ENCODE measurements at places on chromosomes 5 and 9.

DNA sequence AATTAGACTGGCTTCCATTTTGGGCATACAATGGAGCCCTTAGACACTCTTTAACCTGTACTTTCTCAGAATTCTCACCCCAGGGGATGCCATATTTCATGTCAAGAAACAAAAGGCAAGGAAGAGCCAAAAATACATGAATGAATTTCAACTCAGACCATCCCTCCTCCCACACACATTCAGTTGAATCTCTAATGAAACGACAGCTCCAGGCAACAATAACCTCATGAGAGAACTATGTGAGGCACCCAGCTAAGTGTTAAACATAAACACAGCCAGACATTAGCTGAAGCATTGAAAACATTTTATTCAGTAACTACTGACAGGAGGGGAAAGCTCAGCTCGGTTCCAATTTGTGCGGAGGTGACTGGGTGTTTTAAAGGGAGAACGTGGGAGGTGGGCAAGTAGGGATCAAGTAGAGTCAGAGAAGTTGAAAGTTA, 1359.1 kb upstream of the CDH9 start:
- DNase-seq: no peak

DNA sequence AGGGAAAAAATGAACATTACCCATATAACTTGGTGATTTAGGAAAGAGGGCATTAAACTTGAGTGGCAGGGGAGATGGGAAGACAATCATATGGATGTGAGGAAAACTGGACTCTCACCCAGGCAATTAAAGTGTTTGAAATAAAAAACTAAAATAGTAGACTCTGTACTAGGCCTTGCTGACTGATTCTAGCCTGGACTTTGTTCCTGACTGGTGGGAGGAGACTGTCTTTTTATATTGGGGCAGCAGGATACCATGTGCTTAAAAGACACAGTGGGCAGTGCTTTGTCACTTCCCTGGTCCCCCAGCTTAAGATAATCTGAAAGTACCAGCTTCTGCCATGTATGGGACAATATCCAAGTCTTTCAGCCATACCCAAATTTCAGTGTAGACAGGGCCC, 107.0 kb downstream of the ACTL7B start:
- DNase-seq: no peak

- DNase-seq: no peak
Observed at GRCh38 chr5:1952444-1953099, 69.8 kb upstream of the IRX4 start.

DNA sequence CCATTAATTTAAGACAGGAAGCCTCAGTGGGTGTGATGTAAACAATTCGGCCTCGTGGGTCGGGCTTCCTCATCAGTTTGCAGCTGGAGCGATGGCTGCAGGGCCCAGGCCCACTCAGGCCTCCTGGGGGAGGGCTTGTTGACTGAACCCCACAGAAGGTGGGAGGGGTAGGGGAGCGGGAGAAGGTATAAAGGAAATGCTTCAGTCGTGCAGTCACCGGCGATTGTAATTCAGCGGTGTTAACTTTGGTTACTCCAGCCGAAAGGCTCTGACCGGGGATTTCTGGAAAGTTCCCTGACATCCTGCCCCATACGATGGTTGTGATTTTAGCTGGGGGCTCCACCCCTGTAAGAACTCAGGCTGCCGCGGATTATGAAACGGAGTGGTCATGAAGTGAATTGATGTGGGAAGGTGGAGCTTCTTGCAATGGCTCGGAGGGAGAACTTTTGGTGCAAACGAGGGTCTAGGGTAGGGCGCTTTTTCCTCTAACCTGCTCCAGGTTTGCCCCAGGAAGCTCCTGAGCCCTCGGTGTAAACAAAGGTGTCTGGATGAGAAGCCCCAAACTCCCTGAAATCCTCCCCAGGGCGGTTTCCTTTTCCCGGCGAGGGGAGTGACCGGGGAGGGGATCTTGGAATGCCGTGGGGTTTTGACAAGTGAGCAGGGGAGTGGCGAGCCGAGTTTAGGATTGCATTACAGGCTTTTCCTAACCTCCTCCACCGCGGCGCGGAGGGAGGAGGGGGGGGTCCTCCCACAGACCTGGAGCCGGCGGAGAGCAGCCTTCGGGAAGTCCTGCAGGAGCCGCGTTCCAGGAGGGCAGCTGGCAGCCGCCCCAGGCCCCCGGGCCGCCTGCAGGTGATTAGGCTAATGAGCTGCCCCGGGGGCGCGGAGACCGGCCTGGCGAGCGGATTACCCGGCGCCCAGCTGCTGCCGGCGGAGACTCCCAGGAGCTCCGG, 215.5 kb downstream of the PDZD2 start:
- DNase-seq: peak; percentile 30

DNA sequence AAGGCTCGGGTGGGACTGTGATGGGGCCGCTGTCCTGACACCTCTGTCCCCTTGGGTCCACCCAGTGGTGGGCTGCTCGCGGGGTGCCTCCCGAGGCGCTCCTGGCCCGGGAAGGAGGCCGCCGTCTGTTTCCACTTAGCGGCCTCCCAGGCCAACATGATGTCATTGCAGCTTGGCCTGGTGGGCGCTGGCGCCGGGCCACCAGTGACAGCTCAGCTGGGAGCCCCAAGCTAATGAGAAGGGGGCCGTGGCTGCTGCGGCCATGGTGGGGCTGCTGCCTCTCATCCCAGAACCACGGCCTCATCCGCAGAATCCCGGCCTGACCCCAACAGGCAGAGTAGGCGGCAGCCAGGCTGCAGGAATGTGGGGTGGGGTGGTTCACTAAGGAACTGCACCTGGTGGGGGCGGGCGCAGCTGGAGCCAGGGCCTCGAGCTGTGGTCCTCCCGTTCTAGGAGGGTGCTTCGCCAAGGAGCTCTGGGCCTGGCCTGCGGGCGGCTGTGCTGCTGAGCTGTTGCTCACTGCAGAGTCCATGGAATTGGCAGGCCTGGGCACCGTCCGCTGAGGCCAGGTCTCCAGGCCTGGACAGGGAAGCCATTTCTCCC, 123.5 kb upstream of the COL5A1 start:
- no peak for DNase-seq

DNA sequence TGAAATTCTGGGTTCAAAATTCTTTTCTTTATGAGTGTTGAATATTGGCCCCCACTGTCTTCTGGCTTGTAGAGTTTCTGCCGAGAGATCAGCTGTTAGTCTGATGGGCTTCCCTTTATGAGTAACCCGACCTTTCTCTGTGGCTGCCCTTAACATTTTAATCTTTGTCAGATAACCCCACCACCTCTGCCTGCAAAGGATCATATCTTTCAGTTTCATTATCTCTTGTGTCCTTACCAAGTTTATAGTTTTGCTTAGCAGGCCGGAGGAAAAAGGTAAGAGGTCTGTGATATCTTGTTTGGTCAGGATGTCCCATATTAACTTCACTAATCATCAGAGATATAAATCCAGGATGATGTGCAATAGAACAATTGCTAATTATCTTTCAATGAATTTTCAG, 970.2 kb upstream of the TYRP1 start:
- no peak for DNase-seq

Data from CD4-positive, alpha-beta T cell (primary cell).